ENCODE measurements at places on chromosomes 1 and 21.
A peak's percentile ranks its signal among the peaks of the same experiment; 100 is the strongest.

DNA sequence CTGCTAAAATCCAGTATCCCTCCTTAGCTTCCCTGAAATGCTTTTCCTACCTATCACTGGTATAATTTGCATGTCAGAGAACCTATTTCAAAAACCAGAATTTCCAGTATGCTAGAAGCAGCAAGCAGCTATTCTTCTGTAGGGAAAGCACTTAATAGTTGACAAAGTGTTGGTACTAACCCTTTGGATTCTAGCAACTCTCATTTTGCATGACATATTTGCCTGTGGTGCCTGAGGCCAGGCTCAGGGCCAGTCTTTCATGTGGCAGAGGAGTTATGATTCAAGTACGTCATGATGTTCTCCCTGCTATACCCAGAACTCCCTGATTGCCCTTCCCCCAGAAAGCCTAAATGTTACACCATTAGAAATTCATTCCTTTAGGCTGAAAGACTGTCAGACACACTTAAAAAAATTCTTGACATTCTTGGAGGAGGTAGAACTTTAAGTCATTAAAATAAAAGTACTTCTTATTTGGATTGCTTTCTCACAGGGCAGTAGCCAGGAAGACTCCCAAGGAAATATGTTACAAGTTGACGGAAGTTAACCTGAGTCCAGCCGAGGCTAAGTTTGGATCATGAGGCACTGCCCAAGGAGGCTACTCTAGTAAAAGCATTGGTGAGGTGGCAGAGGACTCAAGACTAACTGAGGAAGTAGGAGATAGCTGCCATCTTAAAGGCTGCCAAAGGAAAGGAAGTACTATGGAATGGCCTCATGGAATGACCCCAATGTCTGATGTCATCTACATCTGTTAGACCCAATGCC lies 298.4 kb upstream of the SPAG17 start:
- no peak for DNase-seq

GRCh38 chr1:87131809-87132283 lies 196.8 kb upstream of the LMO4 start:
- DNase-seq = peak; percentile 72

- no peak for DNase-seq
Observed at GRCh38 chr1:180241716-180242544, 11.9 kb downstream of the LHX4 start.

DNA sequence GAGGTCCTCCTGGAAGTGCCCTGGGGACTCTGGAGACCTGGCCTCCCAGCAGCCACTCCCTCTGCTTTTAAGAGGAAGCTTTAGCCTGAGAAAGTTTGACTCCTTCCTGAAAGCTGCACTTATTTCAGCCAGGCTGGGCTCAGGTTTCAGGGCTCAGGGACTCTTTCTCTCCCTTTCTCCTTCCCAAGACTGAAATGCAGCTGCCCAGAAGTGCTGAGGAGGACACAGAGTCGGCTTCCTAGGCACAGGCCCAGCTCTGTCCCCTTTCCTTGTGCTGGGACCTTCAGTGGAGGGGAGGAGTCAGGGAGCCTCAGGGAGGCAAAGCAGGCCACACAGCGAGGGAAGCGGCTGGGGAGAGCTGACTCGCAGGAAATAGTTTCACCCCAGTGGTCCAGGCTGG lies 137.3 kb downstream of the NAV1 start:
- DNase-seq = no peak

DNA sequence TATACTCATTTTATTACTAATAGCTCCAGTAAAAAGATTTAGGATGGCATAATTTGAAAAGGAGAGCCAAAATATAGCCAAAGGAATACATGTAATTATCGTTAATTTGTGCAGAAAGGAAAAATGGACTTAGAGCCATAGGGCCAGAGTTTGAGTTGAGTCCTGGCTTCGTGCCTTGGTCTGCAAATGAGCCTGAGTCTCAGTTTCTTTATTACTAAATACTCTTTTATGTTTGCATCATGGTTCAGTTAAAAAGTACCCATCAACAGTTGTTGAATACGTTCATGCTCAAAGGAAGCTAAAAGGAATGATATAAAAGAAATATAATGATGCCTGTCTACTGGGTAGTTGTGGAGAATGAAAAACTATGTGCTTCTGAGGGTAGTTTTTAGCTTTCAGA lies 155.7 kb upstream of the FAM78B start:
- no peak for DNase-seq

- no peak for DNase-seq
Observed at GRCh38 chr21:36511484-36512220, 31.7 kb upstream of the CLDN14 start.

DNA sequence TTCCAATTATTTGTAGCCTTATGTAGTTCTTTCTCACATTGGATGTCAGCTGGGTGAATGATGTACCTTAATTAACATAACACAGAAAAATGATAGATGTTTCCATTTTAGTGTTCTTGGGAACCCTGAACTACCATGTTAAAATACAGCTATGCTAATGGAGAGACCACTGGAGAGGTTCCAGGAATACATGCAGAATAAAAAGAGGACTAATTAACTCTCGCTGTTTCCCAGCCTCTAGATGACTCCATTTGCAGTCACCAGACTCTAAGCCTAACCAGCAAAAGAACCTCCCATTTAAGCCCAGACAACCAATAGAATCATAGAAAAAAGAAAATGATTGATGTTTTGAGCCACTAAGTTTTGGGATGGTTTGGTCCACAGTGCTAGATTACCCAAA lies 36.2 kb downstream of the CLCA4 start:
- no peak for DNase-seq

- DNase-seq = peak; percentile 23
Observed at GRCh38 chr1:53860967-53861411, 22.9 kb upstream of the NDC1 start.

GRCh38 chr1:173038875-173039554 lies 11.7 kb downstream of the TNFSF18 start:
- DNase-seq = peak; percentile 4

DNA sequence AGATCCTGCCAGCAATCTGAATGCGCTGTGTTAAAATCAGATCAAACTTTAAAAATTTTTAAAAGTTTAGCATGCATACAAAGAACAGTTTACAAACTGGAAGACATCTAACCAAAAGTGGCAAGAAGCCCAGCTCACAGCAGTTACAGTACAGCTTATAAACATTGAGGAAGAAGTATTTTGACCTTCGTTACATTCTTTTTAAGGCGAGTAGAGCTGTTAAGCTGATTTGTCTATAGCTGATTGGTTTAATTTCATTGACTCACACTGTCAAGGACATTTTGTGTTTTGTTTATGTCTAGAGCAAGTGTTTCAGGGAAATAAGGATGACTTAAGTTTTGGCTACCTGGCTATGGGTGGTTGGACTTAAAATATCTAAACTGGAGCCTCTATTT lies 3.0 kb upstream of the PGM1 start:
- DNase-seq = no peak

DNA sequence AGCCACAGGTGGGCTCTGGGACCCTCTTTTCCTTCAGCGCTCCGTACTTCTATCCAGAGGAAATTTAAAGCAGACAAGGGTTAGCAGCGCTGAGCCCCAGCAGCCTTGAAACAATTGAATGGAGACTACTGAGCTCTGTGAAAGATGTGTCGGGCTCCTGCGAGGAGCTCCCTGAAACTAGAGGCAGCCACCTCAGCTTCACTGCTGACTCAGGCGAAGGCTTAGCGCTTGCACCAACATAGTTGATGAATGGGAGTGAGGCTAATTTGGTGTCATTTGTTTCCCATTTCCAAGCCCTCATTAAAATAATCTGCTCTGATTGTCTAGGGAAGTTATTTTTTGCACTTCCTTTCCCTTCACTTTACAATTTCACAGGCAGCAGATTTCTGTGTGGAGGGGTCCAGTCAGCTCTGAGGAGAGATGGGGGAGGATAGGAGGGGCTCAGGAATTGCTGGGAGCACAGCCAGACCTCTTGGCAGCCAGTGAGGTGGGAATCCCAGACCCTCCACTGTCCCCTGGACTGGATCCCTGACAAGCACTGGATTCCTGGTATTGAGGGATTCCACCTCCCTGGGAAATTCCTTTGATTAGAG lies 398.9 kb upstream of the PLXNA2 start:
- DNase-seq = no peak

DNA sequence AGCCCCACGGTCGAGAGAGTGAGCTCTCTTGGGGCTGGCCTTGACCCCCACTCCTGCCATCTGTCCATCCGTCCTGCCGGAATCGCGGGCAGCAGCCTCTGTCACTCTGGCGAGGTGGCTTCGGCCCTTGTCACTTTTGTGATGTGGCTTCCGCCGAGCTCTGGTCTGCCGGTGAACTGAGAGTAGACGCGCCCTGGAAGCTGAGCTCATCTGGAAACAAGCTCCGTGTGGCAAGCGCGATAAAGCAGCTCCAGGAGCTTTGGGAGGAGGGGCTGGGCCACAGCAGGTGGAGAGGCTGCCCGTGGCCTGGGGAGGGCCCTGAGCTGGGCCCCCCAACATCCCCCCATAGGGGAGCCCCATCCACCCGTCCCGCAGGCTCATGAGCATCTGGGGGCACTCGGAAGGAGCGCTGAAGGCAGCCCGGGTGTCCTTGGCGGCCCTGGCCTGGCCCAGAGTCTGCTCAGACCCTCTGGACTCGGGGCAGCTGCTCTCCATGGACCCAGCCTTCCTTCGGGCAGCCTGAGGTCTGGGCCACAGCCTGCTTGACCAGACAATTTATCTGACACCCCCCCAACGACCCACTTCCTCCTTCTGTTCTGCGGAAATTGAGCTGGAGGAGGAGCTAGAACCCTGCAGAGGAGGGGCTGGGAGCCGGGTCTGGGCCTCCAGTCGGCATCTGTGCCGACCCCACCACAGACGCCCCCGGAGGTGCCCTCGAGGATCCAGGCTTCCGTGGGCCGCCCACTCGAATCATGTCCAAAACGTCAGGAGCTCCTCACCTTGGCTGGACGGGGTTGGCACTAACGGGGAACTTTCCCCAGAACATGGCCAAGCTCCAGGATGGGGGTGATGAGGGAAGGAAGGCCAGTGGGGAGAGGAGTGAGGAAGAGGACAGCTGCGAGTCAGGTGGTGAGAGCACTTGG lies 59.1 kb downstream of the SLC19A1 start:
- peak; percentile 31 for DNase-seq

Measured in activated CD4-positive, alpha-beta T cell treated with anti-CD3 and anti-CD28 coated beads for 24 hours (primary cell).